ENCODE measurements at places on chromosomes 7 and 10. TPM values are rescaled to one million over a fixed set of nuclear protein-coding genes. Genes with fewer than 3 reads are reported as not detected.
A peak's percentile ranks its signal among the peaks of the same experiment; 100 is the strongest.

The CALHM3 gene
- total RNA-seq, result not detected

GRCh38 chr10:60048091-60048501 lies 141.7 kb upstream of the CCDC6 start:
- no peak for DNase-seq

DNA sequence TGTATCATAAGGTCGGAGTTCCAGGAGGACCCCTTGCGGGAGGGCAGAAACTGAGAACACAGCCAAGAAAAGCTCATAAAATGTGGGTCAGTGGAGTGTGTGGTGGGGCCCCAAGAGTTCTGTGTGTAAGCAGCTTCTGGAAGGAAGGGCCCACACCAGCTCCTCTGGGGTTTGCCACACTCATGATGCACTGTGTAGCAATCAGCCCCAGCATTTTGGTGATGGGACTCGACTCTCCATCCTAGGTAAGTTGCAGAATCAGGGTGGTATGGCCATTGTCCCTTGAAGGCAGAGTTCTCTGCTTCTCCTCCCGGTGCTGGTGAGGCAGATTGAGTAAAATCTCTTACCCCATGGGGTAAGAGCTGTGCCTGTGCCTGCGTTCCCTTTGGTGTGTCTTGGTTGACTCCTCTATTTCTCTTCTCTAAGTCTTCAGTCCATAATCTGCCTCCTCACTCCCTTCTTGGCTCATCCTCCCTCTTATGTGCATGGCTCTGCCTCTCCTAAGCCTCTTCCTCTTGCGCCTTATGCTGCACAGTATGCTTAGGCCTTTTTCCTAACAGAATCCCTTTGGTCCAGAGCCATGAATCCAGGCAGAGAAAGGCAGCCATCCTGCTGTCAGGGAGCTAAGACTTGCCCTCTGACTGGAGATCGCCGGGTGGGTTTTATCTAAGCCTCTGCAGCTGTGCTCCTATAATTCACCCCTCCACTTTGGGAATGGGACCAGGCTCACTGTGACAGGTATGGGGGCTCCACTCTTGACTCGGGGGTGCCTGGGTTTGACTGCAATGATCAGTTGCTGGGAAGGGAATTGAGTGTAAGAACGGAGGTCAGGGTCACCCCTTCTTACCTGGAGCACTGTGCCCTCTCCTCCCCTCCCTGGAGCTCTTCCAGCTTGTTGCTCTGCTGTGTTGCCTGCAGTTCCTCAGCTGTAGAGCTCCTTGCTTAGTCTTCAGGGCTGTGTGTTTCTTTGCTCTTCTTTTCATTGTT lies 17.8 kb downstream of the PRSS2 start:
- DNase-seq, result no peak

DNA sequence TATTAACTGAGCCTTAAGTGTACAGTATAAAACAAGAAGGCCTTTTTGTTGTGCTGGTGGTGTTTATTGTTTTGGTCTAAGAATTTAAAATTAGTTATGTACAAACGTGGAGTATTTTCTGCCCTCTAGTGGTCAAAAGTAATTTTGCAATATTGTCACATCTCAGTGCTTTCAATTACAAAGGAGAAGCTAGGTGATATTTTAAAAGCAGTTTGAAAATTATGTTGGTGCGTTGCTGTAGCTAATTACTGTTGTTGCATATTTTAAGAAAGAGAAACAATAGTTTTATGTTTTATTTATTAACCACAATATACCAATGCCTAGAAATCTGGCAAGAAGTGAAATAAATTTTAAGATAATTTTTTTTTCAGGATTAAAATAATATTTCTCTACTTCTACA lies 11.4 kb downstream of the NPVF start:
- DNase-seq, result peak; percentile 38

DNA sequence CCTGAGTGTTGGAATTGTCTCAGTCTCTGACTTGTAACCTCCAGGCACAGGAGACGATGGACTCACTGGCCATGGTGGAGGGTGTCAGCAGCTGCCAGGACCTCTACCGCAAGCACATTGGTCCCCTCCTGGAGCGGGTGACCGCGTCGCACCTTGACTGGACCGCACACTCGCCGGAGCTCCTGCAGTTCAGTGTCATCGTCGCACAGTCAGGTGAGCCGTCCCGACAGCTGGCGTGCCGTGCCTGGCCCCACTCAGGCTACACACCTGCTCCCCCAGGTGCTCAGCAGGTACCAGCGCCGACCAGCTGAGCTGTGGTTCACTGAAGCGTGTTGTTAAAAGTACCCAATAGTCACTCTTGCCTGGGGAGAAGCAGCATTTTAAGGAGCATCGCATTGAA lies 36.7 kb upstream of the PRKAR1B start:
- no peak for DNase-seq

DNA sequence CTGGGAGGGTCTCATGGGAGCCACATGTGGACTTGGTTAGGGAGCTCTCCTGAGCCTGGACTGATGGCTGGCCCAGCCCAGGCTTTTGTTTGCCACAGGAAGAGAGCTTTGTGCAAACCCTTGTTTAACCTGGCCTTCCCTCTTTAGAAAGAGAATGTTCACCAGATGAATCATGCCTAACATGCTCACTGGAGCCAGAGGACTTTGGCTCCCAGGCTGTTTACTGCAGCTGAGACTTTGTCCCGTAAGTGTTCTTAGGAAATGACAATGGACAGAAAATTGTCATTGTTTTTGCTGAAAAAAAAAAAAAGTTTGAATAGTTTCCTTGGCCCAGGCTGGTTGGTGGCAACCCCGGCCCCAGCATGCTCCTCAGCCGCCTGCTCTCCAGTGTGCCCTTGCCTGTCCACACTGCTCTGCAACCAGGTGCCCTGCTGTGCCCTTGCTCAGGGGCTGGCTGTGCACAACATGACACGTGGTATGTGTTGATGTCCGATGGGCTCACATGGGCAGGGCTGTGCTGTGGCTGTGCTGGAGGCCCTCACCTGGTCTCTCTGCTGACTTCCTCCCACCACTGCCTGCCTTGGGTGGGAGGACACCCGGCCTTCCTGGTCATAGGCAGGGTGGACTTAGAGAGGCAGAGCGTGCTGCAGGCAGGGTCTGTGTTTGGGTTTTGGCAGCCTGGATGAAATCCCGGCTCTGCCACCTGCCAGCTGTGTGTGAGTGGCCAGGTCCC lies 215.3 kb upstream of the ZNF32 start:
- peak; percentile 92 for DNase-seq

- peak; percentile 16 for DNase-seq
Measured at GRCh38 chr10:113681533-113682470, 2.1 kb downstream of the CASP7 start.

GRCh38 chr7:30175180-30175579 lies 40.4 kb downstream of the MTURN start:
- no peak for DNase-seq

The OR2A7 gene
- not detected for total RNA-seq

DNA sequence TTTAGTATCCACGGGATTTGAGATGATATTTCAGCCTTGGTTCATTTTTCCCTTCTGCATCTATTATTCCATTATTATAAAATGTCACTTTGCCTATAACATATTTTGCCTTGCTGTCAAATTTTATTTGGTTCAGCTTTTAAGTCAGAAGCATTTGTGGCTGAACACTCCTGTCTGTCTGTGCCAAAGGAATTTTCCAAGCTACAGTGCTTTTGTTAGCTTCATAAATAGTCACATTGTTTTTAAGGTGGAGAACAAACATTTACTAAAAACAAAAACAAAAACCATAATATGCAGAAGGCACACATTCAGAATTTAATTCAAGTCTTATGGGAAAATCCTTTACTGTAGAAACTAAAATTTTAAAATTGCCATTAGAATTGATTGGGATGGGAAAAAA lies 33.8 kb upstream of the ELMO1 start:
- DNase-seq, result no peak

The NPC1L1 gene
- total RNA-seq, result not detected

GRCh38 chr10:79207726-79208125 lies 139.0 kb downstream of the ZMIZ1 start:
- no peak for DNase-seq

The STYXL1 gene
- total RNA-seq, result 42.5 TPM

The IDE gene
- 22.8 TPM for total RNA-seq

GRCh38 chr7:82012453-82012852 lies 242.6 kb upstream of the HGF start:
- no peak for DNase-seq

DNA sequence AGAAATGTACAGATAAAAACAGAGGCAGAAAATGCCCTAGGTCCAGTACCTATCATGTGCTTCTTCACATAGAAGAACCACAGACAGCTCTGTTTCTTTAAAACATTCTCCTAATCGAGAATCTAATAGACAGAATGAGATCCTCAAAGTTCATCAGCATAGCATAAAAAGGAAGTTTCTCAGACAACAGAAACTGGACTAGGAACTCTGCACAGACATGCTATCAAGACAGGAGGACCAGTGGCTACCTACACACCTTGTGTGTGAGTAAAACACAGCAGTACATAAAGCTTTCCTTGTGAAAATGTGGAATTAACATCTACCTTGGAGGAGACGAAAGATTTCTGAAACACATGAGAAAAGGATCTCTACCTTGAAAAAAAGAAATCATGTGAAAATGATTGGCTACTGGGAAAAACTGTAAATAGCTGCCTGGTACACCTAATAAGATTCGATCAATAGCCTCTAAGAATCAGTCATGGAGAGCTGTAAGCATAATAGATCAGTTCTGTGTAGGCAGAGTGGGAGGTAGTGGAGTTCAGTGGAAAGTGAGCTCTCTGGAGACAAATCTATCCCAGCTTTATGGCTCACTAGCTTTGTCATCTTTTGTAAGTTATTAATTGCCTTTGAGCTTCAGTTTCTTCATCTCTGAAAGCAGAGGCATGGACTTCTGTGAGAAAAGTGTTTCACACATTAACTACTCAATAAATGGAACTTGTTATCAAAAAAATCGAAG lies 26.7 kb downstream of the ELAPOR2 start:
- DNase-seq, result no peak

GRCh38 chr7:91239171-91239604 lies 25.0 kb upstream of the FZD1 start:
- peak; percentile 68 for DNase-seq

The PON1 gene
- not detected for total RNA-seq

DNA sequence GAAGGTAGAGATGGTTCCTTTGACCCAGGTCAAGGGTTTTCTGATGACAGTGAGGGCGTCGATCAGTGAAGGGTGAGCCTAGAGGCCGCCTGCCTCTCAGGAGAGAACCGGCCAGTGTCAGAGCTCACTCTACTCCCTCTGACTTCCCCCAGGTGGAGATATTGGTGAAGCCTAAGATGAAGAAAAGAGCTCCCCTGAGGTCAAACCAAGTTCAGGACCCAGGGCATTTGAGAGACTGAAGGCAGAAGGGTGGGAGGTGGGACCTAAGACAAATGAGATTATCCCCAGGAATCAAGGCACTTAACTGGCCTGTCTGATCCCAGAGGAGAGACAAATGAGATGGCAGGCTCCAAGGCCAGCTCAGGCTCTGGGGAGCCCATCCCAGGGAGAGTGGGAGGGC lies 104.7 kb downstream of the CDH23 start:
- DNase-seq, result no peak

The ERCC6 gene
- total RNA-seq, result 101 TPM

- DNase-seq, result no peak
Measured at GRCh38 chr7:49643321-49643720, 130.1 kb upstream of the VWC2 start.

DNA sequence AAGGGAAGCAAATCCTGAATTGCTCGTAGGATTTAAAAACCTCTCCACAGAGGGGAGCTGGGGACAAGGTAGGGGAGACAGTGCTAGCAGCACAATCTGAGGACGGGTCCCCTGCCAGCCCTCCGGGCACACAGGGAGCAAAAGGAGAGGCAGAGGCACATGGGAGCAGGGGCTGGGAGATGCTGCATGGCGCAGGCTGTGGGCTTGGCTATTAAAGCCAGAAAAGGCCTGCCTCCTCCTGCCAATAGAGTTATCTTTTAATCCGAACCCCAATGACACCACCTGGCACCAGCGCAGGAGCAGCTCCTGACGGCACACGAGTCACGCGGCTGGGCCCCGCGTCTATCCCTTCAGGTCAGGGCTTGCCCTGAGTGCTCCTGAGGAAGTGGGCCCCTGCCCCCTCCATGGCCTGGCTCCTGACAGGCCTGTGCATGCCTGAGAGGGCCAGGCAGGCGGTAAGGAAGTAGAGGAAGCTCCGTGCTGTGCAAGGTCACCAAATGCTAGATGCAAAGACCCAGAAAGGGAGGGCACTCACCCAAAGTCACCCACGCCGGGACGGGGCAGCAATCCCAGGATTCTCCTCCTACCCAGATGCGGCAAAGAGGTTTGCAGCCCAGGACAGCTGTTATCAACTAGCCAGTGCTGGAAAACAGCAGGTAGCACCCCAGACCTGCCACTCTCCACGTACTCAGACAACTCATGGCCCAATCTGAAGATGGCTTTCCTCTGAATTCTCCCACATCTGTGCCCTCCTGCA lies 28.1 kb downstream of the DLG5 start:
- DNase-seq, result no peak

DNA sequence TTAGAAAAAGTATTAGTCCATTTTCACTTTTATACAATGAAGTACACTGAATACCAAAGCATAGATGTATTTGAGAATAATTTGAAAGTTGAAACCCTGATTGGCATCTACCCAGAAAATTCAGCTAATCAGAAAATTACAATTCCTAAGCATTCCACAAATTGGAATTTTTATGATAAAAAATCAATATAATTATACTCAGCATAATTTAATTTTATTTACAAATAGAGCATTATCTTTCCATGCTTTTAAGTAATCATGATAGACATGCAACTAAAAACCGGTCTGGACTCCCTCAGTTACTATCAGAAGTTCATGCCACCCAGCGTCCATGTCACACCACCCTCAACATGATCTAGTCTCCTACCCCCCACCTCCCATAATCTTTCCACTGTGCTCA lies 50.4 kb downstream of the ARL4A start:
- DNase-seq, result no peak

- peak; percentile 70 for DNase-seq
Measured at GRCh38 chr7:41878309-41879295, 175.7 kb upstream of the INHBA start.

DNA sequence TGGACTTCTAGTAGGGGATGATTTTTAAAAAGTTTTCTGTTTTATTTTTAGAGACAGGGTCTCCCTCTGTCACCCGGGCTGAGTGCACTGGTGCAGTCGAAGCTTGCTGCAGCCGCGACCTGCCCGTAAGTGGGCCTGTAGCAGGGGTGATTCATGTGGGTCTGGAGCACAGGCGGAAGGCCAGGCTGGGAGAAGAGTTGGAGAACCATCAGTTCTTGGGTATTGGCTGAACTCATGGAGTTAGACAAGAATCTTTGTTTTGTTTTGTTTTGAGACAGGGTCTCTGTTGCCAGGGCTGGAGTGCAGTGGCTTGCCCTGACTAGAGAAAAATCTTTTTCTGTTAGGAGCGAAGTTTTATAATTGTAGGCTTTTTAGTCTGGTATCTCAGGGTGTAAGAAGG lies 5.7 kb downstream of the SRRT start:
- no peak for DNase-seq

The TSPAN14 gene
- 14.1 TPM for total RNA-seq
